ENCODE measurements at places on chromosomes 11 and 22. TPM values are rescaled to one million over a fixed set of nuclear protein-coding genes. Genes with fewer than 3 reads are reported as not detected.

Gene CLTCL1
- 15.6 TPM for total RNA-seq

Gene LGALS12
- not detected for total RNA-seq

Gene TMEM126A
- 34.6 TPM for total RNA-seq

Gene MMP11
- total RNA-seq, result 2.4 TPM

Gene OR52E8
- not detected for total RNA-seq

GRCh38 chr11:914747-915501, 4.3 kb upstream of the CHID1 start:
- no peak for ATAC-seq

GRCh38 chr22:31575190-31575589, 78.9 kb downstream of the SFI1 start:
- no peak for ATAC-seq

DNA sequence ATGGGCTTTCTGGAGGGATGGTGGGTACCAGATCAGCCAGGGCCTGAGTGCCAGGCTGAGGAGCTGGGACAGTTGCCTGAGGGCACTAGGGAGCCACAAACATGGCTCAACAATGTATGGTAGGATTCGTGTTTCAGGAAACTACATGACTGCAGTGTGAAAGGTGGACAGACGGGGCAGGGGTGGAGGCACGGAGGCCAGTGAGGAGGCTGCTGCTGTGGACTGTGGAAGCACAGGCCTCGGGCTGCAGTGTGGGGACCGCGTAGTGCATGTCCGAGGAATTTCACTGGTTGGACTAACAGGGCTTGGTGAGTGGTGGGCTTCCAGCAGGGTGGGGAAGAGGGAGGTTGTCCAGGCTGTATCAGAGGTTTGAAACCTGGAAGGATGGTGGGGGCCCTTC, 7.8 kb downstream of the P2RY2 start:
- ATAC-seq, result no peak

DNA sequence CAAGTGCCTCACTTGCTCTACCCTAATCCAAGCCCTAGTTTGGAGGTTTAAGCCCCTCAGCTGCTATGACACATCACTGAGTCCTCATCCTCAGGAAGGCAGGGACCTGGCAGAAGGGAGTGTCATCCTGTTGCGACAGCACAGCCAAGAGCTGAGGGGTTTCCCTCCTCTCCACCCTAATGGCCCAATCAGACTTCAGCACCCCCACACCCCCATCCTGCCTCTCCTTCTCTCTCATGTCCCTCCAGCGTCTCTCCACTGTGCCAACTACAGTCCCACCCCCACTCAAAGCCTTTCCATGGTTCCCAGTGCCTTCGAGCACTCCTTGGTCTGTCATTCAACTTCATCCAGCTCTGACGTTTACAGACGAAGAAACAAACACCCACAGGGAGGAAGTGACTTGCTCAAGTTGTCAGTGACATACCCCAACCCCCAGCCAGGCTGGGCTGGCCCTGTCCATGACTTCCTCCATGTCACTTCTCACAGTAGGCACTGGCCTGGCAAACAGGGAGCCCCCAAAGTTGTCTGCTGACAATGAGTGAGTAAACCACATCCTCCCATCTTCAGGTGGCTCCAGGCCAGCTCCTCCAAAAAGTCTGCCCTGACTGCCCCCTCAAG, 15.6 kb downstream of the ARAP1 start:
- no peak for ATAC-seq

DNA sequence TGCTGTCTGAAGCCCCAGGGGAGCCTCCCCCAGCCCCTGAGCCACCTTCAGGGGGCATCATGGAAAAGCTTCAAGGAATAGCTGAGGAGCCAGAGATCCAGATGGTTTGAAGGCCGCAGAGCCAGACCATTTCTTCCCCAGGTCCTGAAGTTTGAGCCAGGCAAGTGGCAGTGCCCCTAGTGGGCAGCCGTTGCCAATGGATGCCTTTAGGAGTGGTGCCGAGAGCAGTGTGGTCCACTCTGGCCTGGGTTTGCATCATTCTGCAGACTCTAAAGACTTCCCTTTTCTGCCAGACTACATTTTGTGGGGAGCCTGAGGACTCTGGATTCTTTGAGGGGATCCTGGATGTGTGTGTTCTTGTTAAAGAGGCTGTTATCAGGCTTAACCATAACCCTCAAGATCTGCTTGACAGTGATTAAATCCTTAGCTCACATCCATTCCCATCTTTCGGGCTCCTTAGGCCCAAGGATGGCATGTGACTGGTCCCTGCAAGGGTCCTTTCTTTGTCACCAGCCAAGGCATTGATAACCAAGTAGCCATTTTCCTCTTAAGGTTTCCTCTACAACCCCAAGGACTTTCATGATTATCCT, 13.1 kb downstream of the HINFP start:
- ATAC-seq, result no peak

DNA sequence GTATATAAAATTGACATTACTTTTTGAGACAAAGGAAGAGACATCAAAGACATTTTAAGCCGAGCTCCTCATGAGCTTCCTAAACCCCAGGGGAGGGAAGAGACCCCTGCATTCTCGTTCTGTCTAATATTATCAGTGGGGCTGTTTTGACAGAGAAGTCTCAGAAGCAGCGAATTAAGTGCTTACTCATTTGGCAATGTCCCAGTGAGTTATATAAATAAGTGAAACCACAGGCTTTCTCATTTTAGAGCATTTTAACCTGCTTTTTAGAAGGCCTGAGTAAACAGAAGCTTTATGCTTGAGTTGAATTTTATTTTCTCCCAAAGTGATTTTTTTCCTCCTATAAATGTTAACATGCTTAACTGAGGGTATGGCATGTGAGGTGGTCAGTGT, 23.2 kb upstream of the C1QTNF4 start:
- no peak for ATAC-seq

DNA sequence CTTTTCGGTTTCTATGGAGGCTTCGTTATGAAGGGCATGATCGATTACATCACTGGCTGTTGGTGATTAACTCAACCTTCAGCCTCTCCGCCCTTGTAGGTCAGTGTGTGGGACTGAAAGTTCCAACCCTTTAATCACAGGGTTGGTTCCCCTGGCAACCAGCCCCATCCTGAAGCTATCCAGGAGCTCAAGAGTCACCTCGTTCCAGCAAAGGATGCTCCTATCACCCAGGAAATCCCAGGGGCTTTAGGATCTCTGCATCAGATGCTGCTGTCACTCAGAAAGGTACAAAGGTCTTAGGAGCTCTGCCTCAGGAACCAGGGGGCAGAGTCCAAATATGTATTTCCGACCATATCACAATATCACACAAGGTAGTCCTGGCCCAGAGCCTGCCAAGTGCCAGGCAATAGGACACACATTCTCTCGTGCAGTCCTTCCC, 123.5 kb upstream of the PARVA start:
- no peak for ATAC-seq

GRCh38 chr22:24230911-24231656, 13.8 kb downstream of the GGT5 start:
- peak; percentile 9 for ATAC-seq

DNA sequence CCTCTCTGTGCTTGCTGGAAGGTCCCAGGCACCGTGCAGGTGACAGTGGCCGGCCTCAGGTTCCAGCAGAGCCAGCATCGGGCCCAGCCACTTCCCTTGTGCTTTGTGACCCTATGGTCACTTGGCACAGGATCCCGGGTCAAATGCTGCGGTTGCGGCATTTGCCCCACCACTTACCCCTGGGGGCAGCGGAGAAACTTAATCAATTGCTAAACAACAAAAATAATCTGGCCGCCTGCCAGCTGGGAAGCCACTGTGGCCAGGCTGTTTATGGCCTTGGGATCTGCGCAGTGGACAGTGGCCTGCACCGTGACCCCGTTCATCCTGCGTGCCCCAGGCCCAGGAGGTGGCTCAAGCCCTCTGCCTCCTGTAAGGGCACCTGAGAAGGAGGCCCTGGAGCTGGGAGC, 65.0 kb downstream of the LRP5 start:
- no peak for ATAC-seq

DNA sequence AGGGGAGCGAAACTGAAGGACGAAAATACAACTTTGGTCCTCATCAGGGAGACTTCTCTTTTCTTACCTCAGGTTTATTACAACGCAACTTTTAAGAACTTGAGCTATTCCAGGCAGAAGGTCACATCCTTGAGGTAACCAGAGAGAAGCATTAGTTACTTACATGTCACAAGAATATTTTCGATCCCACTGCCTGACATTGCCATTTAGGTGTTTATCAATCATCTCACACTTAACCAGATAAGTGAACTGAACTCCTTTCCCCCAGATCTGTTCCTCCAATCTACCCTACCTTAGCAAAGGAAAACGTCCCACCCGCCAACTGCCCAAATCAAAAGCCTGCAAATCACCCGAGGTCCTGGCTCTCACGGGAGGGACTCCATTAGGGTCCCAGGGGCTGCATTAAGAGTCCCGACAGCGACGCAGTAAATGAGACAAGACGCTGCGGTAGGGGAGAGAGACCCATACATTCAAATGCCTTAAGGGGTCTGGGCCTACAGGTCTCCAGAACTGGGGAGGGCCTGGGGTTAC, 734 bp downstream of the ZNF280B start:
- ATAC-seq, result peak; percentile 16
